A549 treated with CORT108297 at 1 μM for 4 hours (cell line): ENCODE measurements at places on chromosomes 6 and 20. TPM values are rescaled to one million over a fixed set of nuclear protein-coding genes. Genes with fewer than 3 reads are reported as not detected.

ULBP1 gene
- total RNA-seq: 0.74 to 1.1 TPM (median 1.0 TPM) in 5 replicates

SRMS gene
- total RNA-seq: not detected in 5 replicates

C6orf163 gene
- 0.06 to 0.29 TPM (median 0.15 TPM) in 5 replicates for total RNA-seq

PCSK2 gene
- not detected in 5 replicates for total RNA-seq

SLC24A3 gene
- total RNA-seq: 0.02 TPM in 1 of 5 replicates, not detected in the others

DUSP15 gene
- total RNA-seq: 0.43 to 1.1 TPM (median 0.99 TPM) in 5 replicates

NOX3 gene
- not detected in 5 replicates for total RNA-seq

APOM gene
- total RNA-seq: 2.9 to 4.1 TPM (median 3.0 TPM) in 5 replicates

IPCEF1 gene
- 0.05 to 0.16 TPM (median 0.13 TPM) in 4 of 5 replicates, not detected in the other for total RNA-seq

STAU1 gene
- 52.9 to 69.8 TPM (median 60.3 TPM) in 5 replicates for total RNA-seq
